ENCODE measurements at places on chromosomes 12 and 14. TPM values are rescaled to one million over a fixed set of nuclear protein-coding genes. Genes with fewer than 3 reads are reported as not detected.

The SOX5 gene
- 2.6 TPM for total RNA-seq

The FOXN4 gene
- not detected for total RNA-seq

The PTPN11 gene
- total RNA-seq, result 82.6 TPM

The ISM2 gene
- total RNA-seq, result under 0.01 TPM

The CKB gene
- 1.9 TPM for total RNA-seq

The THAP2 gene
- 4.9 TPM for total RNA-seq
